ENCODE measurements at places on chromosomes 1 and 21.

DNA sequence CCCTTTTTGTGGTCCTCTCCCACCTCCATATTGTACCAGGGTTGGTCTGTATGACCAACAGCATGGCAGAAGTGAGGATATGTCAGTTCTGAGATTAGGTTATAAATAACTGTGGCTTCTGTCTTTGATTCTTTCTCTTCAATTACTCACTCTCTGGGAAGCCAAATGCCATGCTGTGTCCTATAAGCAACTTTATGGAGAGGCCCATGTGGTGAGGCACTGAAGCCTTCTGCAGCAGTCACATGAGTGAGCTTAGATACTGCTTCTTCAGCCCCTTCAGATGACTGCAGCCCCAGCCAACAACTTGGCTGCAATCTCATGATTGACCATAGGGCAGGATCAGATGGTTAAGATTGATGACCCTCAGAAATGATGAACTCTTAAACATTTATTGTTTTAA is 34.0 kb upstream of the SAMD13 start:
- no peak for DNase-seq

- DNase-seq = no peak
These were observed 11.4 kb upstream of the ZNF669 start for GRCh38 chr1:247115545-247115944.

DNA sequence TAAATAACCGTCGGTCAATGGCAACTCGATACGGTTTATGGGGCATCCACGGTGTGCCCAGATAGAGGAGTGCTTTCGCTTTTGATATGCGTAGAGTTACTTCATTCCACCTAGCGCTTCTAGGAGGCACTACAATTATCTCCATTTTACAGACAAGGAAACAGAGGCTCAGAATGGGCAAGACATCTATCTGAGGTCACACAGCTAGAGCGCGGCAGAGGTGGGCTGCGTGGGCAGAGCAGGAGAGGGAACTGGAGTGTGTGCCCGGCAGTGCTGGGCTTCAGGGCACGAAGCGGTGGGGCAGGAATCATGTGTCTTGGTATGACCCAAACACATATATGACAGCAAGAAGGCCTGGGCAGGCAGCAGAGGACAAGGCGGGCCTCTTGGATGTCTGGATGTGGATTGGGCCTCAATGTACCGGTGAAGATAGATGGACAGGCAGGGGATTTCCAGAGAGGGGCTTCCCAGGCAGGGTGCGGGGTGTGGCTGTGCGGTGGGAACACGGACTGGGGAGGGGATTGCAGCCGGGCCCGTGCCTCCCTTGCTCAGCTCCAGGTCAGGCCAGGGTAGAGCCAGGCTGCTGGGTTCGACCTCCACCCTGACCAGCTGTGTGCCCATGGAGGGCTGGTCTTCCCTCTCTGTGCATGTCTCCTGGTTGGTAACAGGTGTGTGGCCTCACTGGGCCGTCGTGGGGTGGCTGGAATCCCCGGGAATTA is 21.2 kb downstream of the TP73 start:
- no peak for DNase-seq

DNA sequence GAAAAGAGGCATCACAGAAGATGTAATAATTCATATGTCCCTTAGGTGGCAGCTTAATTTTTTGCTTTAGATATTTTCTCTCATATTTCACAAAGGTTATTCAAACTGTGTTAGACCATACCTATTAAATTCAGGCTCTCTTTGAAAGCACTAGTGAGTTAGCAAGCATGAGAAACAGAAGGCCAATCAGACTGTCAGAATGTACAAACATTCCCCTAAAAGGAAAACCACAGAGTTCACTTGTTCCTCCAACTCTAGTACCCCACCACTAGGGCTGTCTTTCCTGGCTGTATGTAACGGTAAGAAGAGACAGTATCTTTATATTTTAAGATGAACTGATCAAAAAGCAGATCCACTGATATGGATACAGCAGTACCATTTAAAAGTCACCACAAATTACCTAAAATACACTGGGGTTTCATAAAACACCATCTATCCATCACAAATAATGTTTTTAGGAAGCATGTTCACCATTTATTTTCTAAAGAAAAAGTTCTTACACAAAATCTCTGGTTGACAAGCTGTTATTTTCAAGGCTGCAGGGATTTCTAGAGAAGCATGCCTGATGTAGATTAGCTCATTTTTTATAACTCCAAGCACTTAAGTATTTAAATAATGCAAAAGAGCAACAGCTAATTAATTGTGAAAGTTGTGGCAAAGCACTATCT is 1.8 kb downstream of the ARPC5 start:
- DNase-seq = no peak

DNA sequence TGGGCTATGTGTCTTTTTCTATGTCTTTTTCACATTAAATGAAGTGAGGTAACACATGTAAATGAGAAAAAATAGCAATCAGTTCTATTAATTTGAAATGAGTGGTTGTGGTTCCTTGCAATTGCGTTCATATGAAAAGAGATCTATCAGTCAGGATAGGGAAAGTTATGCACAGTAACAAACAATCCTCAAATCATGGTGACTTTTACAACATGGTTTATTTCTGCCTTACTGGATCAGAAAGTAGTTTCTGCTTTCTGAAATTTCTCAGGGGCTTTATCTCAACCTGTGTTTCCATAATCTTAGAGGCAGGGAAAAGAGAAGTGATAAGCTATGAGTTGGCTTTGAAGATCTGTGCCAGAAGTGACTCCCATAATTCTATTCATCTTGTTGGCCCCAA is 39.0 kb downstream of the DOP1B start:
- DNase-seq = no peak
